Fibroblast of skin of right biceps (primary cell): ENCODE measurements at places on chromosomes 1 and 21.
A peak's percentile ranks its signal among the peaks of the same experiment; 100 is the strongest.

GRCh38 chr1:3907031-3907534 is 7.0 kb upstream of the C1orf174 start:
- peak; percentile 11 for DNase-seq

GRCh38 chr21:19640964-19641363 is 1237.4 kb upstream of the TMPRSS15 start:
- DNase-seq, result no peak

DNA sequence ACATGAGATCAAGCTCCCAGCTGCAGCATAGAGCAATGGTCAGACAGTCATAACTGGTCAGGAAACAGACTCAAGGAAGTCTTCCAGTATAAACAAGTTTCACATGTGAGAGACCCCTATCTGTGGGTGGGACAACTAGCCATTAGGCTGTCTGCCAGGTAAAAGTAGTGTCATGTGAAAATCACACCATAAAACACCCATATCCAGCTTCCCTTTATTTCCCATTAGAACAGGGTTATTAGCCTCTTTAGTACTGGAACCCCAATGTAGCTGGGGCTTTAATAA is 426.7 kb downstream of the KCNT2 start:
- DNase-seq, result no peak

- no peak for DNase-seq
Measured at GRCh38 chr1:11535316-11535715, 56.4 kb downstream of the DISP3 start.

DNA sequence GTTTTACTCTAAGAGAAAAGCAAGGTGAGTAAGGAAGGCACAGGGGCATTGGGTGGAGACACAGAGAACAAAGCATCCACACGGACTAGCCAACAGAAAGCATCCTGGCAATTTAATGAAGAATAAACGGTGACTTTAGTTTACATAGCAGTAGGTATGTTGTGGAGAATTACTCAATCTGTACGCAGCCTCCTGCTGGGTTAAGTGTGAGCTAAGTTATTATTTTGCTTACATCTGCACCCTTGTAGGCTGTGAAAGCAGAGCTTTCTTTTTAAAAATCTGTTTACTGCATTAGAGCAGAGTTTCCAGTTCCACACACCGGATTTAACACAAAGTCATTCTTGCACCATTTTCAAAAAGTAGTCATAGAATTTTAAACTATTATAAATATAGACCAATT is 144.5 kb downstream of the AKT3 start:
- DNase-seq, result no peak

DNA sequence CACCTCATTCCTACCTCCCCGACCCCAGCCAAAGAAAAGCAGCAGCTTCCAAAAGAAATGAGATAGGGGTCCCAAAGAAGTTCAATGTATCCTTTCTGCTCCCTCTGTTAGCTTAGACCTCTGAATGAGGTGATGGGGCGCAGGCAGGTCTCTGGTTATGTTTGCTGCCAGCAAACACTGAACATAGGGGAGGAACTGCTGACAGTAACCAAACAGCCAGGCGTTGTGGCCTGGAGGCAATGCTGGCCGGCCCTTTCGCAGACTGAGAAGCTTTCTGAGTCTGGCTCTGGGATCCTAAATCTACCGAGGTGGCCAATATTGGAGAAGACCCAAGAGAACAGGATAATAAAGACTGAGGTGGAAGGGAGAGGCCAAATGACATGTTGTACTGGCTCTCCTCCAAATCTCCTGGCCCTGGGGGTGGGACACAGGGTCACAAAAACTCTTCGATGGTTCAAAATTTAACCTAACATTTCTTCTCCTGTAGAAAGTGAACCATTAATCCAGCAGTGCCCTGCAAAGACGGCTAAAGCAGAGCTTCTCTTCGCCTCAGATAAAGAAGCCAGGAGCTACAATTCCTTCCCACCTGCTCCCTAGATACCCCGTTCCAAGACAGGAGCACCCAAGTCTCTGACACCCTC is 19.6 kb downstream of the SSR2 start:
- DNase-seq, result no peak

- DNase-seq, result no peak
Measured at GRCh38 chr1:233668146-233668724, 54.3 kb downstream of the KCNK1 start.

GRCh38 chr1:31927661-31927980 is 10.5 kb downstream of the PTP4A2 start:
- DNase-seq, result no peak

DNA sequence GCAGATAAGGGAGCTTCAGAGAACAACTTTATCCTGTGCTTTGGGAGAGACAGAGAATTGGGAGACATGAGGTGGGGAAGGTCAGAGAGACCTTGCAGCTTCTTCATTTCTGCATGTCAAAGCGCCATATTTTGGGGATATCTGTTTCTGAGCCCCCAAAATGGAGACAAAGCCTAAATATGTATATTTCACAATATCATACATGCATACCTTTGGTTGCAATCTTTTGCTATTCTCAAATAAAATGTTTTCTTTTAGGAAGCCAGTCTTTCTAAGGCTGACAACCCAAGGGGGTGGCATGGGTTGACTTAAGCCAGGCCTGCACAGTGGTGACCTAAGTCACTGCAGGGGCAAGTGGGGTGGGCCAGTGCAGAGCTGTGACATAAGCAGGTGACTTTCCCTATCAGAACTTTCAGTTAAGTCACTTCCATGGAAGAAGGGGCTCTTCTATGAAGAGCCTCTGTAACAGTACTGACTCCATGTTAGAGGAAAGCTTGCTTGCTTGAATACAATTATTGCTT is 13.9 kb upstream of the MRPL55 start:
- DNase-seq, result no peak

- no peak for DNase-seq
Measured at GRCh38 chr1:54777431-54777830, 13.1 kb upstream of the PARS2 start.

GRCh38 chr1:224509907-224510306 is 75.3 kb upstream of the WDR26 start:
- DNase-seq, result peak; percentile 37

DNA sequence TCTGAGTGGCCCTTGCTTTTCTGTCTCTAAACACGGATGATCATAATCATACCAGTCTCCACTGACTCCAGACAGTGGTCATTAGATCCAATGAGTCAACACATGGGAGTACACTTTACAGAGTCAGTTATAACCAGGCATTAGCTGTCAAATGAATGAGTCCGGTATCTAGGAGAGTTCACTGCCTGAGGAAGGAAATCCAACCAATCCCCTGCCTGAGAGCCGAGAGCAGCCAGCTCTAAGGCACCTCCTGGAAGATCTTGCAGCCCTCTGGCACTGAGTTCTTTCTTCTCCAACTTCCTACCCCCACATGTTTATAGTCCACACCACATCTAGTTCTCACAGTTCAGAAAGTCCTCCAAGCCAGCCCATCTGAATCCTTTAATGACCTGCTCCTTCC is 29.4 kb upstream of the RBM15 start:
- DNase-seq, result peak; percentile 83

- DNase-seq, result peak; percentile 51
Measured at GRCh38 chr1:152347116-152347728, 12.6 kb downstream of the FLG2 start.

DNA sequence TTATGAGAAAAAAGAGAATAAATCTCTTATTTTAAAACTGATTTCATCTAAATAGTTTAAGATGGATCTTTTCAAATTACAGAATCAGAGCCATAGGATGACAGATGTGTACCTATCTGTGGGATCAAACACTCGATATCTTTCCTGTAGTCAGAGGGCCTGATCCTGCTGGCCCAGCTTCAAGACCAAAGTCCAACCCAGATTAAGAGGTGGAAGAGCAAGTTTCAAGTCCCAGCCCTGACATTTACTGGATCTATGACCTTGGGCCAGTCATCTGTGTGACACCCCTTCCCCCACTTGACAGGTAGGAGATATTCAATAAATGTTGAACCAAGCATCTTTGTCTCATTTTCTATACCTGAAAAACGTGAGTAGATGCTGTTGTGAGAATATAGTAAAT is 140.7 kb downstream of the FAM78B start:
- DNase-seq, result no peak

DNA sequence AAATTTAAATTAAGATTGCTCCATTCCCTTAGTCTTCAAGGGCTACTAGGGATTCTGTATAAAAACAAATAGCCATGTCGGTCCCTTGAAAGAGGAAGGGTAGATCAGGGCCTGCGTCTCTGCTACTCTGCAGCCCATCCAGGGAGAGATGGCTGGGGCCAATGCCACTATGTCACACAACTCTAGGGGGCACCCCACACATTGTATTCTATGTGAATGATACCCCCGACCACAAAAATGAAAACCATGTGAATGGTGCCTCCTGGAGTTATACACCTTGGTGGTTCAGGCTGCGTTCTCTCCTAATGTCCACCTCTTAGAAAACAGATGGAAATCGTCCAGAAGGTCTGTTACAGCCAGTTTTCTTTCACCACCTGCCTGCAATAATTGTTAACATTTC is 18.0 kb downstream of the PIK3C2B start:
- DNase-seq, result no peak

- DNase-seq, result no peak
Measured at GRCh38 chr1:161084597-161084988, 4.8 kb downstream of the NECTIN4 start.

DNA sequence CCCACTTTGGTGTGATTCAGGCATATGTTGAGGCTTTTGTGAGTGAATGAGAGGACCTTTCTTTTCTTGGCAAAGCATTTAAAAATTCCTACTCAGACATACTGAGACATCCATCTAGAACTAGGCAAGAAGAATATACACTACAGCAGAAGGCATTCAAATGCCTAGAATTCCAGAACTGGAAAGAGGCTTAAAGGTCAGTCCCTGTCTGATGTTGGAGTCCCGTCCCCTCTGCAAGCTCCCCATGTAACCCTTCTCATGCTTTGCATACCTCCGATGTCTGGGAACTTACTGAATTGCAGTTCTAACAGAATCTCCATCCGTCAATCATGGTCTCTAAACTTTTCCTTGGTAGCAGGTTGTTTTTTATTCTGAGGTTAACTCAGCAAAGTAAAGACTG is 152.9 kb downstream of the ATP6V1G3 start:
- DNase-seq, result peak; percentile 70

- DNase-seq, result no peak
Measured at GRCh38 chr1:94304553-94304952, 67.2 kb upstream of the ARHGAP29 start.

DNA sequence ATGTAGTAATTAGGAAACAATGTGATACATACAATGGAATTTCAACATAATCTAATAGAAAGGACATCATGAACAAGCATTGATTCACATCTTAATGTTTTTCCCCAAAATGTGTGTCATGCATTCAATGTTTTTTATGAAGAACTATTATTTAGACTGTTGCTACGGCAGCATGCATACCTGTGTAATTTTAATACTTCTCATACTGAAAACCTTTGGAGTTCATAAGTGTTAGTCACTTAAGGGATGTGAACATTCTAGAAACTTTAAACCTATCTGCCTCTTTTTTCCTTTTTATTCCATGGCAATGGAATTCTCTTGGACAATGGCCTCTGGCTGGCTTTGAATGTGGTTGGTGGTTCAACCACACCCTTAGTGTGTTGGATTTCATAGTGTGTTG is 48.6 kb downstream of the TMPRSS15 start:
- peak; percentile 45 for DNase-seq

- DNase-seq, result peak; percentile 22
Measured at GRCh38 chr1:223244366-223245103, 101.5 kb upstream of the TLR5 start.

DNA sequence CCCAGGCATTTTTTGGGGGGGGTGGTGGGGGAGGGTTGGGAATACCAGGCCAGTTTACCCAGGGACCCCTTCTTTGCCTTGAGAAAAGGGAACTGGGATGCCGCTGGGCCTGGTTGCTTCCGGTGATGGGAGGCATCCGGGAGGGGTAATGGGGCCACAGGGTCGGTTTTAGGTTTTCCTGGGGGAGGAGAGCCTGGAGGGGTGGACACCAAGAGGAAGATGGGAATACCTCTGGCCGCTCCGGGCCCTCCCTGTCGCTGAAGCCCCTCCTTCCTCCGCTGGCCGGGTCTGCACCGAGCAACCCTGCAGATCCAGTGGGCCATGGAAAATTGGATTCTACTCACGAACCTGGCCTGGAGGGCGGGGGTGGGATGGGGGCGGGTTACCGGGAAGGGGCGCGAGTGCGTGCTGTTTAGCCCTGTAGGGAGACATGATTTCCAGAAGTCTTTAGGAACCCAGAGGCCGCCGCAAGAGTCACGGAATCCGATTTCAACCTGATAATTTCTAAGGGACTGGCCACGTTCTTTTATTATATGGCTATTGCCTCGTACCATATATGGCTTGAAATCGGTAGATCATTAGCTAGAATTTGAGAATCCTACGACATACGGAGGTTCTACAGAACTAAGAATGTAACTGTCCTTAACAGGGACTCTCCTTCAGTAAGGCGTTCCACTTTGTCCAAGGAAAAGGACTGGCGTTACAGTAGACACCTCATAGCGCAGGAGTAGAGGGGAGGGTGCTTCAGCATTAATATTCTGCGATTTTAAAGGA is 749 bp downstream of the AKIRIN1 start:
- peak; percentile 30 for DNase-seq

DNA sequence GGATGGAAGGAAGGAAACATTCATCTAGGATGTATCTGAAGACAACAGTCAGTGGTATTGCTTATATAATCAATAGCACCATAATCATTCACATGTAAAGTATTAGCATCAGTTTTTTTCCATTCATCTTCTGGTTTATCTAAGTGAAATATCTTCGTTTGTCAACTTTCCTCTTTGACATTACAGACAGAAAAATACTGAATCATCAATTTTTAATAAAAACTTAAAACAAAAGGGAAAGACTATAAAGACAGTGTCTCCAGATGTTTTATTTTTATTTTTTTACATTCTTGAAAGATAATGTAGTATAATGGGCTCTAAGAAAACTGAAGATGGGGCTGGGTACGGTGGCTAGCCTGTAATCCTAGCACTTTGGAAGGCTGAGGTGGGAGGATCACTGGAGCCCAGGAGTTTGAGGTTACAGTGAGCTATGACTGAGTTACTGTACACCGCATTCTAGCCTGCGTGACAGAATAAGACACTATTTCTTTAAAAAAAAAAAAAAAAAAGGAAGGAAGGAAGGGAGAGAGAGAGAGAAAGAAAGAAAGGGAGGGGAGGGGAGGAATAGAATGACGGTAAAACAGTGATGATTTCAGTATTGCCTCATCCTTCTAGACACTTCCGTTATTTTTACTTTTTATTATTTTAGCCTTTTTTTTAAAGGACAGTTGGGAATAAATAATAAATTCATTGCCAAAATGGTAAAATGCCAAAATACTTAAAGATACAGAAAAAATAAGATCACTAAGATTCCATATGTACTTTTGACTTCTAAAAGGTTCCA is 89.5 kb downstream of the NRIP1 start:
- DNase-seq, result no peak

- no peak for DNase-seq
Measured at GRCh38 chr1:227891223-227891954, 56.3 kb downstream of the WNT9A start.

- DNase-seq, result no peak
Measured at GRCh38 chr21:25366116-25366515, 241.2 kb downstream of the MRPL39 start.

- no peak for DNase-seq
Measured at GRCh38 chr1:19643121-19643520, 990 bp upstream of the NBL1 start.

GRCh38 chr1:227892489-227893299 is 55.0 kb downstream of the WNT9A start:
- DNase-seq, result peak; percentile 55

- no peak for DNase-seq
Measured at GRCh38 chr1:185215911-185216310, 58.9 kb downstream of the SWT1 start.
